ENCODE measurements at places on chromosomes 7 and 10.

GRCh38 chr10:103177123-103177522 lies 15.9 kb downstream of the NT5C2 start:
- DNase-seq = no peak

DNA sequence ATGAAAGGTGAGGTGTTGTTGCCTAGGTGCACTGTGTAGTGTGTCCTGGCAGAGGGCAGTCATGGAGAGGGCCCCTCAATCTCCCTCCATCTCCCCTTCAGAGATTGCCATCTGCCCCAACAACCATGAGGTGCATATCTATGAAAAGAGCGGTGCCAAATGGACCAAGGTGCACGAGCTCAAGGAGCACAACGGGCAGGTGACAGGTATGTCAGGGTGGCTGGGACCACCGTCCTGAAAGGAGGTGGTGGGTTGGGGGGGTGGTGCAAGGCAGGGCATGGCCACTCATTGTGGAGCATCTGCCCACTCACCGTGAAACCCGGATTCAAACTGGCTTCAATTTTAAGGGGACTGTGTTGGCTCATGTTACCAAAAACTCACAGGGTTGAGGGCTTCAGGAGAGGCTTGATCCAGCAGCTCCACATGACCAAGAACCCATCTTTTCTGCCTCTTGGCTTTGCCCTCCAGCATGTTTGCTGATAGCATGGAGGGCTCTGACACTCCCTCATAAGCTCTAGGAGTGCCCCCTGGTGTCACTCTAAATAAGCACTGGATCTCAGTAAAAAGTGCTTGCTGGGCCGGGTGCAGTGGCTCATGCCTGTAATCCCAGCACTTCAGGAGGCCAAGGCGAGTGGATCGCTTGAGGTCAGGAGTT lies 12.2 kb downstream of the ARPC1B start:
- no peak for DNase-seq

DNA sequence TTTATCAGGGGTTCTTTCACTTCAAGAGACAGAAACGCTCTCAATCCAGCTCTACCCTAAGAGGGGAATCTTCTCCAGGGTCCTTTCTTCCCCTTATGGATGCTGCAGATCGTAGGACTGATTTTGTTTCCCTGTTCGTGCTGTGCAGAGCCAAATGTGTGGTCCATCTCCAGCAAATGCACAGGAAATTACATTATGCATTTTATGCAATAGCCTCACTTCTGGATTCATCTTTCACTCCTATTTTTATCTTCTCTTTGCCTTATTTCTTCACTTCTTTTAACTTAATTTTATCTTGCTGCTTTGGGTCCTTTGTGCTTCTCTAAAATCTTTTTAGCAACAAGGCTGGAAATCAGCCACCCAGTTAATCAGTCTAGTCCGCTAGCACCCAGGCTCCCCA lies 184.5 kb upstream of the INHBA start:
- DNase-seq = no peak

GRCh38 chr7:114539575-114539974 lies 125.0 kb downstream of the FOXP2 start:
- DNase-seq = no peak

DNA sequence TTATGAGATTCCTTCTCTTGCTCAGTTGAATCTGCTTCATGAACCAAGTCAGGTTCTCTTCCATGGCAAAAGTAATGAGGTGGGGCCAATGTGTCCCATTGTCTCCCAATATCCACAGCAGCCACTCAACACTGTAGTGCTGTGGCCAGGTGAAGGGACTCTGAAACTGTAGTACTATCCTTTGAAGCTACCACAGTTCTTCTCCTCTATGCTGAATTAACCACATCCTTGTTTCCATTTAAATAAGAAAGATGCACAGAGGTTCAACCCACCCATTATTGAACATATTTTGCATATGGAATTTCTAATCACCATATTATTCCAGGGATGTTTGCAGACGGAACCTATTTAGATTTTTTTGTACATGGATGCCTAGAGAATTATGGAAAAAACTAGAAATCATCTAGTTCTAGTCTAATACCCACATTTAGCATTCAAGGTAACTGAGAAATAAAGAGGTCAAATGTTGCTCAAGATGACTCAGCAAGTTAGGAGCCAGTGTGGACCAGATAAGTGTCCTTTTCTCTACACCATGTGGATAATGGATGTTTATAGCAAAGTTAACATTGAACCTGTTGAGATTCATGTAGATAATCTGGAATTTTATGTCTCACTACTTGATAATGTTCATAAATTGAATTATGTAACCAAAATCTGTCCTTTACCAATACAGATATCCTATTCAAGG lies 64.5 kb downstream of the LRRTM3 start:
- DNase-seq = no peak

- no peak for DNase-seq
Observed at GRCh38 chr7:22156205-22156604, 200.7 kb downstream of the RAPGEF5 start.

DNA sequence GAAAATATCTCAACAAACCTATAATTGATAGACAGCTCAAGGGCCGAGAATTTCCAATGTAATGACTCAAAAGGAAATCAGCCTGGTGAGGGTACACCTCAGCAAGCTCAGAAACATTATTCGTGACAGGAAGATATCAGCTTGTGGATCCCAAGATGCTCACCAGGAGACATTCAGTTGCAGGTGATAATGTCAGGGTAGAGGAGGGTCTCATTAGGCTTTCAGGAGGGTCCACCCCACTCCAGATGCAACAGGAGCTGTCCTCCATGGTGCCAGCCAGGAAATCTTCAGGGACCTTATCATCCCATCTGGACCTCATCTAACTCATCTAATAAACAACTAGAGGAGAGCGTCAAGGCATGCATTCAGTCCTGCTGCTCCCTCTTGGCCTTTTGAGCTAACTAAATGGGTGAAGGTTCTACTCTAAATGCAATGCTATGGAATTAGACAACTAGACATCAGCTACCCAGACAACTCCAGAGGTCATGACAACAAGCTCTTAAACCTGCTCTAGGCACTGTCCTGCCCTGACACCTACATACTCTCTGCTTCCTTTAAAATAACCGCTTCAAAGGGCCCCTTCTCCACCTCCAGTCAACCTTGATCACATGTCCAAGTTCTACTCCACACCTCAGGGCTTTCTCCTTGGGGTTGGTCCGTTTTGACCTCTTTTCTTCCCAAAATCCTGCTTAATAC lies 4.3 kb upstream of the GIMAP5 start:
- no peak for DNase-seq

GRCh38 chr7:44615149-44615611 lies 8.8 kb downstream of the OGDH start:
- DNase-seq = no peak

DNA sequence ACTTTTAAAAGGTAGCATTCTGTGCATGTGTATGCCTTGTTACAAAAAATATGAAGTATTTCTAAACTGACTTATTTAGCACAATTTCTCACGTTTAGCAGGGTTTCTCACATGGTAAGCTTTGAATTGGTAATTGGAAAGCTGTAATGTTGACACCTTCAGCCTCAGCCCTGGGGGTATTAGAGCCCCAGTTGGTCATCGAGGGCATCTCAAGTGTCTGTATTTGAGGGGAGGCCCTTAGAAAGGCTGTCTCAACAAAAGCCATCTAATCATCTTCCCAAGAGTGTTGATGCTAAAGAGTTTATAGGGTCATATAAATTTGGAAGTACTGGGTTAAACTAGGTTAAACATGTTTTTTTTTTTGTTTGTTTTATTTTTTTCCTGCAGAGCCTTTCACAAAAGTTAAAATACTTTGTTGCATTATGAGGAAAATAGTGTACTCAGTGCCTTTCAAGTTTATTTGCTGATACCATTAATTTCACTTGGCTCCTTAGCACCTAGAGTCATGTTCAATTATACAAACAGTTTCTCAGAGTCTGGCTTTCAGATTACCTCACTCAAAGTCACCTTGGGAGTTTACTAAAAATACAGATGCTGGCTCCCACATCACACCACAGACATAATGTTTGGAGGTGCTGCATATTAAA lies 134.0 kb downstream of the CD36 start:
- DNase-seq = no peak

- no peak for DNase-seq
Observed at GRCh38 chr10:124557167-124557566, 95.5 kb downstream of the LHPP start.

DNA sequence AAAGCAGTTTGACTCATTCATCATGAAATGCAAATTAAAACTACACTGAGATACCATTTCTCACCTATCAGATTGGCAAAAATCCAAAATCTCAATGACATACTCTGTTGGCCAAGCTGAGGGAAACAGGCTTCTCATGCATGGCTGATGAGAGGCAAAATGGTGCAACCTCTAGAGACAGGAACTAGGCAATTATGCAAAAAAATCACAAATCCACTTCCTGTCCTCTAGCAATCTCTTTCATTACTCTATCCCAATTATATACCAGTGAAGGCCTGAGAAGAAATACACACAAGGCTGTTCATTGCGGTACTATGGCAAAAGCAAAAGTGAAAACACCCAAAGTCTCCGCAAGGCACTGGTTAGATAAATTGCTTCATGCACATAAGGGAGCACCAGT lies 25.9 kb upstream of the PTPRN2 start:
- no peak for DNase-seq

DNA sequence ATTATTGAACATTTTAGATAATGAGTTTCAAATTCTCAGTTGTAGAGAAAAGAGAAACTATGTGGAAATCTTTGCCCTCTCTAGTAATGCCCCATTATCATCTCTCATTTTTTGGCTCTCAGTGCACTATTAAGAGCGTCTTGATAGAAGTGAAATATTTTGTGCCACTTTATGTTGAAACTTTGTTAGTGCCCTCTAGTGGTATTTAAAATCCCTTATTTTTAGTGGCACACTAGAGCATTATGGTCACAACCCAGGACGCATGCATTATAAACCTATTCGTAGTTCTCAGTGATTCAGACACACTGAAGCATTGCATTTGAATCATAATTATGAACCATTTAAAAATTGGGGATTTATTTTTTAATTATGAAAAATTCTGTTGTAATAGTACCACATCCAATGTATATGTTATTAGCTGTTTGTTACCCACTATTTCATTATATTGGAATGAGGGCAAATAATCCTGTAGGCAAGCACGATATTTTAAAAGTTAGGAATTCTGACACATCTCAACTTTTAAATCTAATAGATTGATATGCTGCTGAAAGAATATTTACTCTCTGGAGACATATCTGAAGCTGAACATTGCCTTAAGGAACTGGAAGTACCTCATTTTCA lies 21.9 kb downstream of the PDCD4 start:
- DNase-seq = no peak

Measured in activated T-helper 1 cell treated with anti-CD3 and anti-CD28 coated beads, Interleukin-2, amount 50 U/mL, for 16 hours (primary cell).